ENCODE measurements at places on chromosomes 12 and 14.

- no peak for DNase-seq
These were observed 5.2 kb downstream of the SMARCD1 start for GRCh38 chr12:50090391-50090790.

GRCh38 chr14:97369901-97370300 is 572.7 kb downstream of the VRK1 start:
- no peak for DNase-seq

DNA sequence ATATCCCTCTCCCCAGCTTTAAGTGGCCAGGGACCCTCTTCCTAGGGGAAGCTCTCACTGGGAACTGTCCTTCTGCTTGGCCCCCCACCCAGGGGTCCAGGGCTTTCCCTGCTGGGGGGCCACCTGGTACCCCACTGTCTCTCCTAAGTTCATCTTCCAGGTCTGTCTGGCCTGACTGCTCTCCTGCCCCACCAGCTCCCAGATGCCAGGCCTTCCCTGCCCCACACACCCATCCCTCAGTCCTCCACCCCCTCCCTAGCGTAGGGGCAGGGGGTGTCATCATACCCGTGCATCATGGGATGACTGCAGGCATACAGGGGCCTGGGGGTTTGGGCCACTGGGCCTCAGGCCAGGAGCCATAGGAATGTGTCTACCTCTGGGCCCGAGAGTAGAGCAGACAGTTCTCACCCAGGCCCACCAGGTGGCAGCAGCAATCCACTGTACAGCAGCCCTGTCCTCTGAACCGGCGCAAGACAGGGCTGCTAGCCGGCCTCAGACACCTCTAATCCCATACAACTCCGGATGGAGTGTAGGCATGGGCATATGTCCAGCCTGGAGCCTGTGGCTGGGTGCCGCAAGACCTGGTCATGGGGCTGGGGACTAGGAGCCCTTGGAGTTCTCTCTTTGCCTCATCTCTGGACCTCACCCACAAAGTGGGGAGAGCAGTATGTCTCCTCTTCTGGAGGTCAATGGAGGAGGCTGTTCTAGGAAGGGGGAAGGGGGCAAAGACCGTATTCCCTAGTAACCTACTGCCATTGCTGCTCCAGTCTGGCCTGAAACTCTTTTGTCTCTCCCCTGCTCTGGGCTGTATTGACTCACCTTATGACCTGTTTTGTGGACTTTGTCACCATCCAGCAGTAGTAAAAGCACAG is 10.0 kb upstream of the SMARCD1 start:
- DNase-seq = peak; percentile 90

GRCh38 chr12:67647181-67647798 is 1.3 kb upstream of the DYRK2 start:
- no peak for DNase-seq

GRCh38 chr12:111085096-111085495 is 164.7 kb upstream of the MYL2 start:
- DNase-seq = no peak

- no peak for DNase-seq
These were observed 217.7 kb downstream of the SLC15A4 start for GRCh38 chr12:128606051-128606450.

DNA sequence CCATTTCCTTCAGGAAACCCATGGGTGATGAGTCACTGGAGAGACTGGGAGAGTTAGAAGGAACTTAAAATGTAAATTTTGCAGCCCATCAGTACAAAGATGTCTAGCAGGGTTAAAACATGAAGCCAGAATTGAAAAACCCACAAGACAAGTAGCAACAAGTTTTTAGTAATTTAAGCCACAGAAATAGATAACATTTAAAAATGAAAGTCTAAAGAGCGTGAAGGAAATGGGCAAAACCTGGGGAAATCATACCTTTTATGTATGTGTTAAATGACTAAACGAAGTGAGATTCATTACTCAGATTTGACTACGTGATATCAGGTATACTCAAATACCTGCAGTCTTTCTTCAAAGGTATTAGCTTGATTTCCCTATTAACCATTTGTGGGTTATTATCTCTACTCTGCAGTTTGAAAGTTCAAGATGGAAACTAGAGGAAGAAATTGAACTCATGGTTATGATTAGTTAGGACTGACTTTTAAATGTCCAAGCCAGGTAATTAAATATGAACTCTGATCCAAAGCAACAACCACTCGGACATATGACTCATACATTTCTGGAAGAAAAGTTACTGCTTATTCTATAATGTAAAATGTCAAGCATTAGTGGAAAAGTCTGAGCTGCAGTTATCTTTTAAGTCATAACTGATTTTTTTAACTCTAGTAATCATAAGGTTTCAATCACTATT is 84.1 kb downstream of the ITPR2 start:
- no peak for DNase-seq

- no peak for DNase-seq
These were observed 76.4 kb upstream of the HOXC13 start for GRCh38 chr12:53862206-53862605.

- DNase-seq = peak; percentile 50
These were observed 763.9 kb downstream of the NRXN3 start for GRCh38 chr14:78933948-78934524.

- no peak for DNase-seq
These were observed 141.3 kb upstream of the HIF1A start for GRCh38 chr14:61553730-61554641.

- no peak for DNase-seq
These were observed 82.7 kb downstream of the PRIMA1 start for GRCh38 chr14:93705513-93706156.

- no peak for DNase-seq
These were observed 19.4 kb downstream of the UTP20 start for GRCh38 chr12:101299346-101299745.

DNA sequence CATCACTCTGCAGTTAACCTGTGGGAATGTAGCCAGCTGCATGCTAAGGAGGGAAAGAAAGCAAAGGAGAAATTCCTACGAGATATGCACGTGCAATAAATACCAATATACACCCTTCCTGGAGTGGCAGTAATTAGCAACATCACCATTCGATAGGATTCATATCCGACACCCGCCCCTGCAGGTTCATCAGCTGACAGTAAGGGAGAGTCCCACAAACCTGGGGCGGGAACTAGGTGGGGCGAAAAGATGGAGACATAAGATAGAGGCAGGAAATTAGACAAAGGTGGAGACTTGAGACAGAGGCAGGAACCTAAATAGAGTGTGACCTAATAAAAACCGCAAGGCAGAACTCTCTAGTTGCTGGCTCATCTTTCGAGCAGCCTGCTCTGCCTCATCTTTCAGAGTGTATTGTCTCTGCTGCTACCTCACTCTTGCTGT is 51.6 kb downstream of the PLEKHG3 start:
- DNase-seq = no peak

- DNase-seq = peak; percentile 21
These were observed 38.2 kb downstream of the CACNA2D4 start for GRCh38 chr12:1880153-1880845.

All from D341Med (cell line).